ENCODE measurements at places on chromosomes 6 and 20.

DNA sequence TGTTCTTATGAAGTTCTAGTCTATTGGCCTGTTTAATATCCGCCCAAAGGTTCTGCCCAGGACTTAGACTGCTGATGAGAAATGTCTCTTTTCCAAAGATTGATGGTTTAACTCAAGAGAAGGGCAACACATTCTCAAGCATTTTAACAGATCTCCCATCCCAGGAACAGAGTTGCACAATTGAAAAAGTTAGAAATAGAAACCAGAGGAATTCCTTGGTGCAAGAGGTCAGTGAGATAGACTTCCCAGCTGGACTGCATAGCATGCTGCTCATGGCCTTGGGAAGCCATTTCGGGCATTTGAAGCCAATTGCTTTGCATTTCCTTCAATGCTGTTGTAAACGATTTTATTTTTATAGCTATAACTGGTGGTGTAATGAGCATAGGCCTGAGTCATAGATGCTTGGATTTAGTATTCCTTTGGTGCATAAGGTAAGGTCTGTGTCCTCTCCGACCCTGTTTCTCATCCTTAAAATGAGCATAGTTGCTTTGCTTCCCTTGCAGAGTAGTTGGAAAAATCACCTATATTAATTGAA is 292.2 kb upstream of the JAG1 start:
- ATAC-seq, result no peak

DNA sequence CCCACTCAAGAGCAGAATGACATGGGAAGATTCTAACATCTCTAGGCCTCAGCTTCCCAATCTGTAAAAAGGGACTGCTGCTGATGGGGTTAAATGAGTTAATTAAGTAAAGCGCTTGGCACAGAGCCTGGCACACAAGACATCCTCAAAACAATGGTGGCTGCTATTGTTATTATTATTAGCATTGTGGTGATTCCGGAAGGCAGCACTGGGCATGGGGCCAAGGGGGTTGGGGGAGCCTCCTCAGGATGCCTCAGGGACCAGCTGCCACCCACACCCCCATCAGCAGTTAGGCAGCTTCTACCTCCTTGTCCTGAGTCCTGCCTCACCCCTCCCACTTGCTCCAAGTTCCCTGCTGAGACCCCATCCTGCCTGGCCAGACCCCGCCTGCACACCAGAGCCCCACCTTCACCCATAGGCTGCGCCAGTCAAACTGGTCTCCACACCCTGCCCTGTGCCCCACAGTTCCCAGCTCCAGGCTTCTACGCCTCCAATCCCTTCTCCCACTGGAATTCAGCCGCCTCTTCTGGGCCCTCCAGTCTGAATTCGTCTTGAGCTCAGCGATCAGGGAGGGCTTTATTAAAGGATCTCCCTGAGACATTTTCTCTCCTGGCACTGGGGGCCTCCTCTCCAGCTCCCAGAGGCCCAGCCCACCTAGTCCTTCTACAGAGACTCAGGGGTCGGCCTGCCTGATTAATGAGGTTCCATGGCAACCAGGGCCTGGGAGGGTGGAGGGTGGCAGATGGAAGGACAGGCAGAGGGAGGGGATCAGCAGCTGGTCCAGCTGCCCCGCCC is 1.5 kb downstream of the E2F1 start:
- no peak for ATAC-seq

DNA sequence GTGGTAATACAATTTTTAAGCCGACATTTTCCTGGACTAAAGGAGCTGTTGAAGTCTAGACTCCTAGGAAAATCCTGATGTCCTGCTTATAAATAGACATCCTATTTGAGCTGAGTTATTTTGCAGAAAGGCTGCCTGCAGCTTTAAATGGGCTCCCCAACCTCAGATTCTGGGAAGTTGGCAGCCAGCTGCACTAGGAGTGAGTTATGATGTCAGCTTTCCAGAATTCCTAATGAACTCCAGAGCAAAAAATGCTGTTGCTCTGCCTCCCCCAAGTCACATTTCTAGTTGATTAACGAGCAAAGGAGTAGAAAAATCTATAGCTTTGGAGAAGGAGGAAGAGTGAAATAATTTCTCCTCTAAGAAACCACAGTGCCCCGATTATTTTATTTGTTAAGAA is 346.3 kb upstream of the SULF2 start:
- ATAC-seq, result no peak

DNA sequence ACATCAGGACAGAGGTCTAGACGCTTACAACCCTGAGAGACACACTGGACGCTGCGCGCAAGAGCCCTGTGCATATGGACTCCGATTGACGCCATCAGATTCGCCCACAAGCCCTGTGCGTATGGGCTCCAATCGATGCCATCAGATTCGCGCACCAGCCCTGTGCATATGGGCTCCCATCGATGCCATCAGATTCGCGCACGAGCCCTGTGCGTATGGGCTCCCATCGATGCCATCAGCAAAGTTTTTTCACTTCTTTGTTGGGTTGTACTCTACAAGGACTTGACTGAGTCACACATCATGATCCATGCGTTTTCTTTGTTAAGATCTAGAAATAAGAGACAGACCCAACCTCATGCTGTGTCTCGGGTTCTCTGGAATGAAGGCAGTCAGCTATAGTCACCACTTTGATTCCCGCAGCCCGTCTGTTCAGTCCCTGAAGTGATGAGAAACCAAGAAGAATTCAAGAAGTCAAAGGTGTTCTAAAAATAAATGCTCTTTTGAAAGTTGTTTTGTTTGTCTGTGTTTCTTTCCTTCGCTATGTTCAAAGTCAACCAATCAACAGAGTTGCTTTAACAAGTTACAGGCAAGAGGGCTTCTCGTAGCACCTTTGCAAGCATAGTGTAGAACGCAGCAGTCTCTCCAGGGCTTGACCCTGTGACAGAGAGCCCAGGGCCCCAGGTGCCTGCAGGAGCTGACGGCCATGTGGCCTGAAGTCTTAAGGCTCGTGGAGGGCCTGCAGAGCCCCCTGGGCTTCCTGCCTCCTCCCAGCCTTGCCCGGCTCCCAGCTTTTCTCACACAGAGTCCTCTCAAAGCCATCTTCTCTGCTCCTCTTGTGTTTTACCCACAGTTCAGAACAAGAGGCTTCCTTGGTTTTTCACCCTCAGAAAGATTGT is 7.9 kb downstream of the RPS6KA2 start:
- no peak for ATAC-seq

GRCh38 chr20:16675001-16675564 is 54.7 kb upstream of the SNRPB2 start:
- peak; percentile 70 for ATAC-seq

DNA sequence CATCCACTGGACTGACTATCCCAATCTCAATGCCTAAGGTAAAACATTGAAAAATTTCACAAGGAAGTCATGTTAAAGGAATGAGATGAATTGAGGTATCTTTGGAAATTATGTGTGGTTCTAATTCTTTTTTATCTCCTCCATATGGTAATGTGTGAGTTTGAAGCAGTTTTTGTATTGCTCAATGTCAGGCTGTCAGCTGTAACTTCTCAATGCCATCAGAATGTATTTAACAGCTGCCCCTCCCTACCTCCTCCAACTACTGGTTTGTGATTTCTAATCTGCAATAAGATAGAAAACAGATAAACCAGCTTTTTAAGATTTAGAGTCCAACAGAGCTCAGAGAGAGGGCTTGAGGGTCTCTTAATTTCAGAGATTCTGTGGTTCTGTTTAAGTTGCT is 1005.8 kb upstream of the ADGRB3 start:
- no peak for ATAC-seq

- ATAC-seq, result no peak
Observed at GRCh38 chr20:44057698-44058675, 129.0 kb downstream of the JPH2 start.

DNA sequence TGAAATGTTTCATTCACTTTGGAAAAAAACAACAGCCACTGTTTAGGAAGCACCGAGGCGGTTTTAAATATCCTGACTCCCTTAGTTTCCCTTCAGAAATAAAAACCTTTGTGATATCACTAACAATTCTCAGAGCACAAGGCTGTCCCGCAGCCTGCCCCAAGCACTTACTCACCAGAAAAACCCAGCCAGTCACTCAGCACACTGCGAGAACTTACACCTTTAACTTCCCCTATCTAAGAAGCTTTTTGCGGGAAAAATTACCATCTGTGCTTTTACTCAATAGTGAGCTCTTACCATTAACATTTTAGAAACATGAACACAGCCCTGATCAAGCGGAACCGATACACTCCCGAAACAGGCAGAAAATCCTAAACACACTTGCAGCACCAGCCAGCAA is 9.3 kb downstream of the ZBTB46 start:
- ATAC-seq, result no peak

- ATAC-seq, result no peak
Observed at GRCh38 chr6:158630938-158631616, 13.5 kb downstream of the DYNLT1 start.

GRCh38 chr20:25020901-25021301 is 28.4 kb upstream of the APMAP start:
- ATAC-seq, result no peak

Measured in activated T-helper 17 cell treated with anti-CD3 and anti-CD28 coated beads, Interleukin-2, amount 50 U/mL, for 72 hours (primary cell).